ENCODE measurements at places on chromosomes 1 and 21.

GRCh38 chr1:50637460-50637859 is 214.2 kb upstream of the DMRTA2 start:
- DNase-seq = no peak

- no peak for DNase-seq
These were observed 11.4 kb downstream of the UBASH3A start for GRCh38 chr21:42414928-42415769.

GRCh38 chr1:77832901-77833300 is 53.5 kb downstream of the MIGA1 start:
- DNase-seq = no peak

- no peak for DNase-seq
These were observed 18.1 kb upstream of the KCNAB2 start for GRCh38 chr1:6027591-6027990.

GRCh38 chr1:57916041-57916440 is 492.2 kb upstream of the DAB1 start:
- DNase-seq = no peak

GRCh38 chr1:15609631-15610030 is 7.6 kb upstream of the DDI2 start:
- DNase-seq = no peak

DNA sequence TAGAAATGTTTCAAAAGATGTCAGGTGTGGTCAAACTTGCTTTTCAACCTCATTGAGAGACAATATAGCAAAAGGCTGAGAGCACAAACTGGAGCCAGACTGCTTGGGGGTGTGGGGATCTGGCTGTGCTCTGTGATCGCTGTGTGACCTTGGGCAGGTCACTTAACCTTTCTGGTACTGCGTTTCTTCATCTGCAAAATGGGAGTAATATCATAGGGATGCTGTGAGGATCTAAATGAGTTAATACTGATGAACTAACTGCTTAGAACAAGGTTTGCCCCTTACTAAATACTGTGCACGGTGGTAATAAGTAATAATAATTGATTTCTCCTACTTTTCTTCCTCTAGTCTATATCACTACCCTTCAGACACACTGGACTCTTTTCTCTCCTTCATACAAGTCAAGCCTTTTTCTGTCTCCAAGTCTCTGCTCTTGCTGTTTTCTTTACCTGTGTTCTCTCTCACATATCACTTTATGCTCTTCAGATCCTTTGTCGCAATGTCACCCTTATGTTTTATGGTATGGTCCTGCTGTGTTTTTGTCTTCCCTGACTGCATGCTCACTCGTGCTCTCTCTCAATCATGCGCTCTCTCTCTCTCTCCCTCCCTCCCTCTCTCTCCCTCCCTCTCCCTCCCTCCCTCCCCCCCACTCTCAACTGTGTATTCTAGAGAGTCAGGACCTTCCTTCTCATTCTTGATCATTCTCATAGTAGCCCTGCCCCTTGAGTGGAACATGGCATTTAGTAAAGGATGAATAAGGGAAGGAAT is 3.3 kb downstream of the MGST3 start:
- no peak for DNase-seq

DNA sequence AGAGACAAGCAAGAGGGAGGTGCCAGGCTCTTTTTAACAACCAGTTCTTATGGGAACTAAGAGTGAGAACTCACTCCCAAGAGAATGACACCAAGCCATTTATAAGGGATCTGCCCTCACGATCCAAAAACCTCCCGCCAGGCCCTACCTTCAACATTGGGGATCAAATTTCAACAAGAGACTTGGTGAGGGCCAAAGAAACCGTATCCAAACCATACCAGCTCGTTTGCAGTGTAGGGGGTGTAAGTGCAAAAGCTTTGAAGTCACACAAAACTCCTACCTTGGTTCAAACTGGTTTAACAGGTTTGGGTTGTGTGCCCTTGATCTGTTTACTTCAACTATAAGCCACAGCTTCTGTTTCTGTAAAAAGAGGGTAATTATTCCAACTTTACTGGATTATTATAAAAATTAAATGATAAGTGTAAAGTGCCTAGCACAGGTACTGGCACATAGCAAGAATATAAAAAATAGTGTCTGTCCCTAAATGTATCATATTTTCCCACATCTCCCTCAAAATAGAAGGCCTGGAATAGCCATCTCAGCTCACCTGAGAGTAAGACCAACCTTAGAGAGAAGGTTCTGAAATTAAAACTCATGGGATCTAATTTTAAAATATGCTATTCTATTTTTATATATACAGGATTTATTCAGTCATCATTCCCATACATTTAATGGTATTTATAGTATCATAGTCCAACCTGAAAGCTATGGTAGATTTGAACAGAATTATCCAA is 7.0 kb upstream of the USP25 start:
- DNase-seq = no peak

DNA sequence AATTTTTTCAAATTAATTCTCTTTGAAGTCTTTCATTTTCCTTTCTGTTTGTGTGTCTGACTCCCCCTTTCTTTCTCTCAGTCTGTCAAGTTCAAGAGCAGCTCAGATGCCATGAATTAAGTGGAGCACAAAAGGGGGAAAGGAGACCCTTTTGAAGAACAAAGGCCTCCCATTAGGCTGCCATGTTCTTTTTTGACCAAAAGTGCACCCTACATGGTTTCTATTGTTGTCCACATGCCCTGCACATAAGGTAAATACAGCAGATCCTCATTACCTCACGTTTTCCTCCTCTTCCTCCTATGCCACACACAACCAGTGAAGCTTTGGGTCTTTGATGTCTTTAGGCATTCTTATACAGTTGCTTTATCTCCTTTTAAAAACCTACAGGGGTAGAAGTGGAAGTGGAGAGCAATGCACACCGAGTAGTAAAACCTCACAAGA is 47.7 kb downstream of the POU2F1 start:
- DNase-seq = no peak

- no peak for DNase-seq
These were observed 75.5 kb upstream of the VAMP3 start for GRCh38 chr1:7695497-7696117.

DNA sequence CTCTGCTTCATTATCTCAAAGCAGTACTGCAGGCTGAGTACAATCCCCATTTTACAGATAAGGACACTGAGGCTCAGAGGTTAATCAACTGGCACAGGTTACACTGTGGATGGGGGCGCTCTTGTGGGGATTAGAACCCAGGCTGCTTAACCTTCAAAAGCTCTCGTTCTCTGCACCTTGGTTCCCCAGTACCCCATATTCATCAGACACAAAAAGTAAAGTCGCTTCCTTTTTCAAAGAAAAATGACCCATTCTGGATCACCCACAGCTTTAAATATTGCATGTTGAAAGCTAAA is 20.5 kb downstream of the SSBP3 start:
- DNase-seq = no peak

DNA sequence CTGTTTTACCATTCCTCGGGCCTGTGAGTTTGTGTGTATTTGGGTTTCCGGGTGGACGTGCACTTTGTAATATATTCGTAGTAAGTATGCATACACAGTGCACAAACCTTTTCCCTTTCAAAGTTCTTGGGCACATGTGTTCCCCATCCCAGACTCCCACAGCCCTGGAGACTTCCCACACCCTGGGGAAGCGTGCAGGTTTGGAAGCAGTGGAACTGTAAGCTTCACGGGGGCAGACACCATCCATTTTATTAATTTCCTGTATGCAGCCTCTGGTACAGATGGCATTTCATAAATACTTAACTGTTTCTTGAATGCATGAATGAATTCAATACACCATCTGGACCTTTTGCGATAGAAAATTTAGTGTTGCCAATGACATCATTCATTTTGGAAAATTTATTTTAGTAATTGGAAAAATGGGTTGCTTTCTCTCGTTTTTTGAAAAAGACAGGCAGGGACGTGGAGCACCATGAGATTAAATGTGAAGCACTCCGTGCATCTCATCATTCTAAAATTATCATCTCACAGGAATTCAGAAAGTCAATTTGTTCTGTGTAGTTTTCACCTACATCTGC is 10.8 kb downstream of the ETS2 start:
- no peak for DNase-seq

- DNase-seq = no peak
These were observed 15.5 kb upstream of the NMNAT2 start for GRCh38 chr1:183433703-183434102.

DNA sequence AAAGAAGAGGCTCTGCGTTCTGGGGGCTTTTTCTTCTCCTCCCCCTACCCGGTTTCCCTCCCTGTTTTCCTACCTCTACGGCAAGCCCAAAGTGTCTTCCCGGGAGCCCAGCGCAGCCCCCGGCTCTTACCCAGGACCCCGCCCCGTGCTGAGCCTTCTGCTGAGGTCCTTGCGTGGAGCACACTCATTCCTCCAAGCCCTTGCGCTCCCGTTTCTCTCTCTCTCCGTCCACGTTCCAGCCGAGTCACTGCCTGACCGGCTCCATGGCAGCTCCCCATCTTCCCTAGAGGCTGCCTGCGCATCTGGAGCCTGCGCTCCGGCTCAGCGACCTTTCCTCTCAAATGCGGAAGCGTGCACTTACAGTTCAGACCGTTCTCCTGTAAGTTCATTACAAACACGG is 24.9 kb upstream of the PDXK start:
- DNase-seq = no peak

DNA sequence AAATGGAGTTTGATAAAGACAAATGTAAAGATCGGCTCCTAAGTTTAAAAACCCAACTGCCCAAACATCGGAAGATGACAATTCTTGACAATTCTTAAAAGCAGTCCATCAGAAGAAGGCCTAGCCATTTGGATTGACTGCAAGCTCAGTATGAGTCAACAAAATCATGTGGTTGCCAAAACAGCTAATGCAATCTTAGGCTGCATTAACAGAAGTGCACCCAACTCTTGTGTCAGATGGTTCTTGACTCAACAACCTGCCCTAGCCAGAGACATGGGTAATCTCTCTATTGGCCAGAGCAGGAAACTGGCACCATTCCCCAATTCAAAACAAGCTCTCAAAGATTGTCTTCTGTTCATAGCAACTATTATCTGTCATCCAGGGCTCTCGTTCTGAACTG is 9.9 kb upstream of the NCF2 start:
- DNase-seq = no peak

GRCh38 chr21:39874206-39874605 is 7.0 kb downstream of the PCP4 start:
- DNase-seq = no peak

DNA sequence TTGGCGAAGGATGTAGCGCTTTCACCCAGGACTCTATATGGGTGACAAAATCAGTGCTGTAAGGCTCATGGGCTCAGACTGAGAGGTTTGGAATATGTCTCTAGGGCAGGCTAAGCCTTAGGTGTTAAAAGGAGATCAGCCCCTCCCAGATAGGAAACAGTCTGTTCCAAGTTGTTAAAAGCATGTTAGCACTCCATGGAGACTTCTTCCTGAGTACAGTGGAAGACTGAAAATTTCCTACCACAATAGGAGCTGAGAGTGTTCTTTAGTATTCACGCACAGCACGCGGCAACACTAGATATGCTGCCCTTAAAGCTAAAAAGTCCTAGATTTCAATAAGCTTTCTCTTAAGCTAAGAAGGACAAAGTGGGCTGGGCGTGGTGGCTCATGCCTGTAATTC is 122.1 kb downstream of the TRABD2B start:
- DNase-seq = no peak

GRCh38 chr1:201145816-201146215 is 8.5 kb downstream of the TMEM9 start:
- DNase-seq = no peak

- no peak for DNase-seq
These were observed 19.5 kb downstream of the PADI2 start for GRCh38 chr1:17099616-17100340.

DNA sequence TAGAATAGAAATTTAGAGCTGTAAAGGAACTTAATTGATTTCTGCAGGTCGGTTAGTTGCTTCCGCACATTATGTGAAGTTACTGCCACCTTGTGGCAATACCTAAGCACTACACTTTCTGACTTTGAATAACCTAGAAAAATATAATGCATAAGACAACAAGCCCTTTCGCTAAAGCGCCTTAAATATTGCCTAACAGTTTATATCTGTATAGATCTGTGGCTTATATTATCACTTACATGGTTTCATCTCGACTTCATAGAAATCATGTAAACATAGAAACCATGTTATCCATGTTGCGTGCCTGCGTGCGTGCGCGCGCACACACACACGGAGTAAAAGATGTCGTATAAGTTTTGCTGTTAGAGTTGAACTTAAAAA is 10.9 kb upstream of the IFI16 start:
- peak; percentile 7 for DNase-seq

- DNase-seq = no peak
These were observed 930 bp downstream of the CDC14A start for GRCh38 chr1:100353071-100353801.

DNA sequence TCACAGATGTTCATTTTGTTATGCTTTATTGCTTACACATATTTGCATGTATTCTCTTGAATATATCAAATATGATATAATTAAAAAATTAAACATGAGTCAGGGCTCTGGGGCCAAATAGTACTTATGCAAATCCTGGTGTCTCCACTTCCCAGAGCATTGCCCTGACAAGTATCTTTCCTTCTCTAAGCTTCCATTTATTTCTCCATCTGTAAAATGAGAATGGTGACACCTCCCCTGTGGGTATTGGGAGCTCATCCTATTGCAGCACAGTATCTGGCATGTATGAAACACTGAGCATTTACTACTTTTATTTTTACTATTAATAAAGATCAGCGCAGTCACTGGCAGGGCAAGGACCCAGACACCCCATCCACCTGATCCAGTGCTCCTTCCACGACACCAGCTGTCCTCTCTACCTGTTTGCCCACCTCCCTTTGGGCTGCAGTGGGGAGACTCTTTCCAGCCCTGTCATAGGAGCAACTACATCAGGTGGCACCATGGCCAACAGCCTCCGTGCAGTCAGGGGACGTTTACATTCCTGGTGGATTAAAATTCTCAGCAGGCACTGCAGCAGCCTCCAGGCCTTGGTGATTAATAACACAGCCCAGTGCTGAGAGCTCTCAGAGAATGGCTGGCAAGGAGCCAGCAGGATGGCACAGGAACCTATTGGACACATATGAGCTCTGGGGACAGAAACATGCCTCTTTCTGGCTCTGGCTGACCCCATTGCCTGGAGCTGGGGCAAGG is 113.0 kb downstream of the DMRTB1 start:
- no peak for DNase-seq

- DNase-seq = no peak
These were observed 18.5 kb downstream of the RNASEL start for GRCh38 chr1:182570611-182570970.

DNA sequence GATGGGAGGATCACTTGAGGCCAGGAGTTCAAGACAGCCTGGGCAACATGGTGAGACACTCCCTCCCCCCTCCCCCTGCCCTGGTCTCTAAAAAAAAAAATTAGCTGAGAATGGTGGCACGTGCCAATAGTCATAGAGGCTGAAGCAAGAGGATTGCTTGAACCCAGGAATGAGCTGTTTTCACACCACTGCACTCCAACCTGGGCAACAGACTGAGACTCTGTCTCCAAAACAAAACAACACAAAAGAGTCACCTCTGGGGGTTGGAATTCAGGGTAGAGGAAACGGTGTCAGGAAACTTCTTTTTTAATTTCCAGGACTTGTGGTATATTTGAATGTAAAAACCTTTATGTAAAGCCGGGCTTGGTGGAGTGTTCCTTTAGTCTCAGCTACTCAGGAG is 43.2 kb downstream of the RHOU start:
- no peak for DNase-seq

All from NCI-H1436 treated with DMSO at 0.1 percent for 48 hours (cell line).